Activated T-helper 17 cell treated with anti-CD3 and anti-CD28 coated beads, Interleukin-2, amount 50 U/mL, for 72 hours (primary cell): ENCODE measurements at places on chromosomes 4 and X.
A peak's percentile ranks its signal among the peaks of the same experiment; 100 is the strongest.

- no peak for ATAC-seq
Observed at GRCh38 chrX:17584248-17584681, 153.0 kb upstream of the SCML1 start.

DNA sequence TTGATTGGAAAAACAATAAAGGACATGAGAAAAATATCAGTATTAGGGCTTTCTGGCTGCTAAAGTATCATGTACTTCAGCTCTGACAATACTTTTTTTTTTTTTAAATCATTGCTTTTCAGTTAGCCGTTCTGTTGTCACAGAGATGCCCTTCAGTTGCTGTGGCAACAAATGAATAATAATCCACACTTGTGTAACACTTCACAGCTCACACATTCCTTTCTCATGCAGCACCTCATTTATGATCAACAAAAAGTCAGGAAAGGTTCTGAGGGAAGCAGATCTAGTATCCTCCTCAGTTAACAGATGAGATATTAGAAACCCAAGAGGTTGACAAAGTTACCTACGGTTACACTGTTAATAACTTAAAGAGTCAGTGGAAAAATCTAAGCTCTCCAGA is 444.2 kb upstream of the SLIT2 start:
- no peak for ATAC-seq

- ATAC-seq = no peak
Observed at GRCh38 chr4:121738780-121739535, 26.0 kb downstream of the SMIM43 start.

GRCh38 chr4:120611092-120611491 is 311.4 kb downstream of the PRDM5 start:
- no peak for ATAC-seq

GRCh38 chr4:86484241-86484640 is 109.9 kb upstream of the PTPN13 start:
- ATAC-seq = no peak

- no peak for ATAC-seq
Observed at GRCh38 chrX:133850399-133850798, 135.0 kb downstream of the GPC3 start.

GRCh38 chr4:163818673-163819072 is 324.2 kb downstream of the TMA16 start:
- ATAC-seq = no peak

GRCh38 chr4:186946136-186946535 is 222.5 kb upstream of the FAT1 start:
- no peak for ATAC-seq

- no peak for ATAC-seq
Observed at GRCh38 chr4:43253541-43253940, 361.0 kb downstream of the GRXCR1 start.

DNA sequence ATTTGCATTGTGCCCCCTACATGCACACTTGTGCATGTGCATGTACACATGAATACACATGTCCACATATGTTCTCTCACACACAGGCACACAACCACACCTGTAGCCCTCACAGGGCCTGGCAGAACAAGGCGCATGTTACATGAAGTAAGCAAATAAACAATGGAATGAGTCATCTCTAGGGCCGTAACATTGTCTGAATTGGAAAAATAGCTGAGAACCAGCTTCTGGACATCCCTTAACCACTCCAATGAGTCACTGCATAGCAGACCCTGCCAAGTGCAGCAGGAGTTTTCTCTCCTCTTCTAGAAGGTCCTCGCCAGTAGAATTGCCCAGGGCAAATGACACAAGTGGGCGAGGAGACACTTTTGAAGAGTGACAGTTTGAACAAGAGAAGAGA is 66.1 kb downstream of the MAGEA10 start:
- ATAC-seq = no peak

- peak; percentile 78 for ATAC-seq
Observed at GRCh38 chrX:9885150-9885549, 82.0 kb upstream of the CLDN34 start.

- ATAC-seq = no peak
Observed at GRCh38 chrX:39475372-39475771, 622.4 kb downstream of the BCOR start.

DNA sequence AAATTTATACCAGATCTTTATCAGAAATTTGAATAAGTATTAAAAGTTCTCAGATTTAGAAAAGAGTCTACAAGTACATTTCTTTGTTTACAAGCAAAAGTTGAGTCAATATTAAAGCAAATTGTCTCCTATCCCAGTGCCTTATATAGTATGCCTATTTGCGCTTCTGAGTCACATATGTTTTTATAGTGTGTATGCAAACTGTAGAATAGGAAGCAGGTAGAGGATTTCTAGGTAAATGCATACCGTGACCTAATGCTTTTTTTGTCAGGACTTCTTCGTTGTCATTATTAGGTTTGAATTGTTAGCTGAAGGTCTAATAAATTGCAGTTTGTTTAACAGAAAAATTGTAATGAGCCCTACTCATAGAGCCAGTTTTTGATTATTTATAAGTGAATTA is 22.2 kb downstream of the CEP44 start:
- no peak for ATAC-seq

GRCh38 chrX:2908125-2908685 is 20.9 kb downstream of the ARSD start:
- ATAC-seq = no peak

GRCh38 chrX:150847088-150847487 is 51.4 kb downstream of the CD99L2 start:
- ATAC-seq = no peak

- no peak for ATAC-seq
Observed at GRCh38 chr4:148692242-148692641, 250.0 kb upstream of the NR3C2 start.

DNA sequence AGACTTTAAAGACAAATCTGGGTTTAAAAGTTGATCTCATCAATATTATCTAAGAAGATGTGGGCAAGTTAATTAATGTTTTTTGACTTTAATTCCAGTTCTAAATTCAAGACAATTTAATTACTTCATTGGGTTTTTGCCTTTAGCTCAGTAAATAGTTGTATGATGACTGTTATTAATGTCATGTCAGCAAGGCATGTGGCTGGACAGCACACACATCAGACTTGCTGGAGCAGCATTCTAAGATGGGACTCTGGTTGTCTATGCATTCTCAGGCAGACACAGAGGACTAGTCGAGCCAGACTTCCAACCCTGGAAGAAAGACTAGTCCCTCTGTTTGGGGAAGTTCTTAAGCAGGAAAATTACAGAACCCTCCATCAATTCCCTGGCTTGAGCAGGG is 180.7 kb upstream of the GK2 start:
- no peak for ATAC-seq

DNA sequence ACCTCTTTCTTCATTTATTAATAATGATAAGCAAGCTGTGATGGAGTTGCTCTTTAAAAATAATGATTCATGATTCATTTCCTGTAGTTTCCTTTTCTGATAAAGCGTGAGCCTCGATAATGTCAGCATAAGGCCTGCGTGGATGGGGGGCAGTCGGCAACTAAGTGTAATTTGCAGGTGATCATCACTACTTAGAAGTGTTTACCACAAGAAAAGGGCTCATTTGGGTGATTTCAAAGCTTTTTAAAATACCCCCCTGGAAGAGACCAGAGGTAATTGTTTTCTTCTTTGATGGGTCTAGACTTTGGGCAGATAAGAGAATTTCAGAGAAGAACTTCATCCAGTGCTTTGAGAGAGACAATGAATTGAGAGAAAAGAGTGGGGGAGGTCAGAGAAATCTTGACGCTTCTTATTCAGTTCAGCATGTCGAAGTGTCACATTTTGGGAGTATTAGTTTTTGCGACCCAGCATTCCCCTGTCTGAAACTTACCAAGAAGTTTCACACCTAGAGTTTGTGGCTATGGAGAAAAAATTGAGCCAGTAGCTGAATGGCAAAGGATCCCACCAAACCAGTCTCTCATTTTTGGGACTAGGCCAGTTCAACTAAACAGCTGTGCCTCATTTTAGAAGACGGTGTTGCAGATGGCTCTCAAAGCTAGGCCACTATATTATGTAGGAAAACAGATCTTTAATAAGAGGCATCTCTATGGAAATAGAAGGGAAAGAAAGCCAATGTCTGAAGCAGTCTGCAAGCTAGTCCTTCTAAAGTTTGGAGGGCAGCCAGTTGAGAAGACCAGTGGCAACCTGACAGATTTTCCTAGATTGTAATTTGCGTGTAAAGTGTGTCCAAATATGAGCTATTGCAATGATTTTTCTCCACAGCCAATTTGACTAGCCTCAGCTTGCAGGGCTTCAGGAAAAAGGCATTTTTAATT is 171.0 kb upstream of the PPP1R2C start:
- peak; percentile 12 for ATAC-seq

- no peak for ATAC-seq
Observed at GRCh38 chr4:26206999-26207398, 113.8 kb upstream of the RBPJ start.

DNA sequence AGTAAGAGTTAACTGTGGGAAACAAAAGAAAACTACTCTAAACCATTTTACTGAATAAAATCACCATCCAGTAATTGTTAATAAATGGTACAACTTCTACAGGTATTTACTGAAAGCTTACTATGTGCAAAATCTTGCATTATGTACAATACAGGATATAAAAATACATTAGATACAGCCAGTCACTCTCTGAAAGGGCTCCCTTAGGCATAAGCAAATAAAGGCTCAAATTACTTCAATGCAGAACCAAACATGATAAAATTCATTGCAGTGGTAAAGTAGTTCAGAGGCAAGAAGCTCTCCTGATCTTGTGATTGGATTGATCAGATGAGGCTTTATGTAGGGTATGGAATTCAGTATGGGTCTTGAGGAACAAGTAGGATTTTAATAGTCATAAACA is 100.2 kb downstream of the KLHL13 start:
- no peak for ATAC-seq

DNA sequence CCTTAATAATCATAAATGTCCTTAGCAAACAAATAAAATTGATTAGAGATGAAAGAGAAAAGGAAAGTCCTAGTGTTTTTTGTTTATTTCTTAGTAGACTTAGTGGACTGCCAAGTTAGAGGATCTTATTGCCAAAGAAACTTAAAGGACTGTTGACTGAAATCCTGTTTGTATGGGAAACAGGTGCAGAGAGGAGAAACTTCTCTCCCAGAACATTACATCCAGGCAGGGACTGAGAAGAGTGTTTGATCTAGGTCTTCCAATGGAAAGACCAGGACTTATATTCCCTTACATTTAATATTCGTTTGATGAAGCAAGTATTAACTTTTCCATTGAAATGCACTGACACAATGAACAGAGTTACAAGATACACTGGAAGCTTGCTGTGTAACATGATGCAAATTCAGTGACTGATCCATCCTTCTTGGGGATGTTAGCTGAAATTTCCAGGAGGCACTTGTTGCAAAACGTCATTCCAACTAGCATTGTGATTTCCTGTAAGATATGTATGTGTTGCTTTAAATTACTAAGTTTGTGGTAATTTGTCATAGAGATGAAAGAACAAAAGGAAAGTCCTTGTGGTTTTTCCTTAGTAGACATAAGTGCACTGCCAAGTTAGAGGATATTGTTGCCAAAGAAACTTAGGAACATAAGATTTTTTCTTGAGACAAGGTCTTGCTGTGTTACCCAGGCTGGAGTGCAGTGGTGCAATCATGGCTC is 505.6 kb downstream of the STIM2 start:
- ATAC-seq = no peak

DNA sequence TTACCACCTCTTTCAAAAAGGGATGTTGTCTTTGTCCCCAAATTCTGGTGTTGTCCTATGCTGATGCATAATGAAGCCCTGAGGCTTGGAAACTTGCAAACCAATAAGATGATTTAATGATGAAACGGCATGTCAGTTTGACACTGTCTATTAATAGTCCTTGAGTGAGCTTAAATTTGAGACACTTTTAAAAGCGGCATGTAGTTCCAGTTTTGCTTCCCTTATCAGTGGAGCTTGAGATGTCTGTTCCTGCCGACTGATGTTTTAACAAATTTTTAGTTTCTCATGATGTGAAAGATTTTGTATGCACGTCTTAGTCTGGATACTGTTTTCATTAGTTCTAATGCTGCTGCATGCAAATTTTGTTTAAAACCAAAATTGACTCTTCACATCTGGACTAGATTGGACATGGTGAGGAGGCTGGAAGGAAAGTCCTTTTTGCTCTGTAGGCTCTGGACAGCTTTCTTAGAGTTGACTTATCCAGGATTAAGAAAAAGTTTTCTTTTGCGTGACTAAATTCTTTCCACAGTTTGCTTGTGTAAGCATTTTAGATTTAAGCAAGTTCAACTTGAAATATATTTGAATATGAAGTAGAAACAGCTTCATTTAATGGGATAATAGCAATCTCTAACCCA is 11.7 kb downstream of the C1GALT1C1 start:
- ATAC-seq = no peak

- ATAC-seq = no peak
Observed at GRCh38 chrX:35562395-35562794, 235.7 kb upstream of the MAGEB16 start.

DNA sequence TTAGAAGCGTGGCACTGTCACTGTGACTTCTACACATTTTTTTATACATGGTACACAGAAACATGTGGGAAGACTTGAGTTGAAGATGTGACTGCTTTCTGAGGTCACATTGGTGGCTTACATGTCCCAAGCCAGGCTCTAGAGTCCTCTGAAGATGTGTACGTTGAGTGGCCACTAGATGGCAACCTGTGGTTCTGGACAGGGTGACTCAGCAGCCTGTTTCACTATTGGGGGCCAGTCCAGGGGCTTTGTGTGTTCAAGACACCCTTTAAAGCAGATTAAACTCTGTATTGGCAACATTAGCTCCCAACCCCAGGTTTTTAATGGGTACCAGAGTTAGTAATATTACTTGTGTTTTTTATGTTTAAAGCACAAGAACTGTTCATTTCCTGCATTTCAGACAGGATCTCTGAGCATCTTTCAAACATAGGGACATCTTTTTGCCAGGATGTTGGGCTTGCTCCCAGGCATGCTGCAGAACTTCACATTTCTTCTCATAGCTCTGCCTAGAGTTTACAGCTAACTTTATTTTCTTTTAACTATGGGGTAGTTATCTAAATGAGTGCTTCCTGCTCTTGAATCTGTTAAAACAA is 53.0 kb downstream of the DCUN1D4 start:
- peak; percentile 93 for ATAC-seq

DNA sequence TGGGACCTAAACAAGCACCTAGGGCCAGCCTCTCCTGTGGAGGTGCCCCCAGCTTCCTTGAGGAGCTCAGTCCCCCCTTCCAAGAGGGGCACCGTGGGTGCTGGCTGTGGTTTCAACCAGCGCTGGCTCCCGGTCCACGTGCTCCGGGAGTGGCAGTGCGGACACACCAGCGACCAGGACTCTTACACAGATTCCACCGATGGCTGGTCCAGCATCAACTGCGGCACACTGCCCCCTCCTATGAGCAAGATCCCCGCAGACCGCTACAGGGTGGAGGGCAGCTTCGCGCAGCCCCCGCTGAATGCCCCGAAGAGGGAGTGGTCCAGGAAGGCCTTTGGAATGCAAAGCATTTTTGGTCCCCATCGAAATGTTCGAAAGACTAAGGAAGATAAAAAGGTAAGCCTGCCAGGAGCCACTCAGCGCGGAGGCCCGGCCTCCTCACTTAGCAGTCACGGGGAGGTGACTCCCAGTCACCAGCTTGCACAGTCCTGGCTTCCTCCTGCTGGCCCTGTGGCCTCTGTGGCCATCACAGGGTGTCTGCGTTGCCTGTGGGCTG is 24.9 kb downstream of the RGS12 start:
- ATAC-seq = no peak

- ATAC-seq = no peak
Observed at GRCh38 chr4:79682801-79683530, 274.9 kb upstream of the GK2 start.

GRCh38 chrX:73812256-73812655 is 249.3 kb downstream of the CHIC1 start:
- no peak for ATAC-seq

GRCh38 chr4:96708766-96709165 is 868.9 kb downstream of the PDHA2 start:
- ATAC-seq = no peak
